Type B pancreatic cell (in vitro differentiated cells): ENCODE measurements at places on chromosomes 5 and 9.

DNA sequence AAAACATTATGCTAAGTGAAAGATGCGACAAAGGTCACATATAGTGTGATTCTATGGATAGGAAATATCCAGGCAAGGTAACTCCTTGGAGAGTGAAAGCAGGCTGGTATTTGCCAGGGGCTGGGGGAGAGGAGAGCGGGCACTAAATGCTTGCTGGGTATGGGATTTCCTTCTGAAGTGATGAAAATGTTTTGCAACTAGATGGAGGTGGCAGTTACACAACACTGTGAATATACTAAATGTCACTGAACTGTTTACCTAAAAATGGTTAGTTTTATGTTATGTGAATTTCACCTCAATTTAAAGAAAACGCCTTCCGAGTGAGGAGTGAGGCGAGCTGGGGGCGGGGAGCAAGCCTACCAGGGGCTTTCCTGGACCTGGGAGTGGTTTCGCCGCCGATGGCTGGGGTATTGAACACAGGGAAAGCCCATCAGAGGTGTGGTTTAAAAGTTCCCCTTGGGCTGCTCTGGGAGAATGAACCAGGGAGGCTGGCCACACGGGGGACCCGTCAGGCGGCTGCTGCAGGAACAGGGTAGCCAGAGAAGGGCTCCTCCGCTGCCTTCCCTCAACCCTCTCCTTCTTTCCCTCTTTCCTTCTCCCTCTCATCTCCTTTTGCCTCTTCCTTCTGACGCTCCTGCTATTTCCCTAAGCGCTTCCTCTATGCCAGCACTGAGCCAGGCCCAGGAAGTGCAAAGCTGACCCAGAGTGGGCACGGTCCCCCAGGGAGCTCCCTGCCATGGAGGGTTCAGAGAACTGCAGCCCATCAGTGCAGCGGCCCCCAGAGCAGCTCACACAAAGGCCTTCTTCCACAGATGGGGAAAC is 4.9 kb downstream of the AKNA start:
- no peak for DNase-seq

DNA sequence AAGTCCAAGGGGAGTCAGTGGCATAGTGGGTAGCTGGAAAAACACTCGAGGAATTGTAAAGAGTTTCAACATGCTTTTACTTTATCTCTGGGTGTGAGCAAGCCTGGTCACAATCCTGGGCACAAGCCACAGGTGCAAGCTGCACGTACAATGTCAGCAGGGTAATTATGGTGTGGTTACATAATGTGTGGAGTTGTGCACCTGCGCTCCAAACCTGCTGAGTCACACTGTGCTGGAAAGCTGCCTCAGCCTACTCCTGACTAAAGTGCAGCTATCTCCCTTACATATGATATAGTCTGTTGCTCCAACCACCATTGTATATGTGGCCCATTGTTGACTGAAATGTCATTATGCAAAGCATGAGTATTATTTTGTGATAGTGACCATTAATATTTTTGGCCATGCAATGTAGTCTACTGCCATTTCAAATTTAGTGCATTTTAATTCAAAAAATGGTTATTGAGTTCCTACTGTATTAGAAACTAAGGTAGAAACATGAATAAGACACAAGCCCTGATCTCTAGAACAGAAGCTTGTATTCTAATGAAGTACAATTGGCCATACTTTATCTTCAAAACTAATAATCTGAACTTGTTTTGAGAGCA is 160.9 kb upstream of the SLC30A5 start:
- no peak for DNase-seq

DNA sequence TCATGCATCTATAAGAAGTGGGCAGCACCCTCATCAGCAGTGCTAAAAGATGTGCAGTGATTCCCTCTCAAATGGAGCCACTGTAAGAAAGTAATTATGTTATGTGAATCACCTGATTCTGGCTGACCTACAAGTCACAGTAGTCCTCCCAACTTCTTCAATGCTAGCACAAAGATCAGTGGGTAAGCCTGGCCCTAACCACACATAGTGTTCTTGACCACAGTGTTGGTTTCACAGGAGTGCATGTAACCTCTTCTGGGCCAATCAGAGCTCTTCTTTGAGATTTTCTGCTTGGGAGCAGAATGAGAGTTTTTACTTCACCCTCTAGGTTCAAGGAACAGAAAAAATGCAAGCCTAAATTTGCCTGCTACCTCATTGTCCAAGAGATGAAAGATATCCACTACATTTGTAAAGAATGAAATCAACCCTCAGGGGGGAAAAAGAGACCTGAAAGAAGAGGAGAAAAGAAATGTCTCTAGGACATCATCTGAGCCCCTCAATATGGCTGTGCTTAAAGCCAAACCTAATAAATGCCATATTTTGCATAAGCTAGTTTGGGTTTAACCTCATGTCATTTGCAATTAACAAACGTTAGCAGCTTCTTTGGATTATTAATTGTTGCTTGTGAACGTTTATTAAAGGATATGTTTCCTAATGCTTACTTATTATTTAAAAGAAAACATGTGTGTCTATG is 65.3 kb upstream of the ADRB2 start:
- no peak for DNase-seq

DNA sequence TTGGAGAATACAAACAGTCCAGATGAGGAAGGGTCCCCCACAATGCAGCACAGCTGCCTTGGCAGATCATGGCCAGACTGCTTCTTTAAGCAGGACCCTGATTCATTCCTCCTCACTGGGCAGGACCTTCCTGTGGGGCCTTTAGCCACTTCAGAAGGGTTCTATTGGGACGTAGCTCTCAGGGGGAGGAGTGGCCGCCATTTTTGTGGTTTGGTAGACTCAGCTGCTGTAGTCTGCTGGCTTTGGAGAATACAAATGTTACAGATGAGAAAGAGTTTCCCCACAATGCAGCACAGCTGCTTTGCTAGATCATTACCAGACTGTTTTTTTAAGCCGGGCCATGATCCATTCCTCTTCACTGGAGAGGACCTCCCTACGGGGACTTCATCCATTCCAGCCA is 57.4 kb downstream of the TMEM38B start:
- no peak for DNase-seq

DNA sequence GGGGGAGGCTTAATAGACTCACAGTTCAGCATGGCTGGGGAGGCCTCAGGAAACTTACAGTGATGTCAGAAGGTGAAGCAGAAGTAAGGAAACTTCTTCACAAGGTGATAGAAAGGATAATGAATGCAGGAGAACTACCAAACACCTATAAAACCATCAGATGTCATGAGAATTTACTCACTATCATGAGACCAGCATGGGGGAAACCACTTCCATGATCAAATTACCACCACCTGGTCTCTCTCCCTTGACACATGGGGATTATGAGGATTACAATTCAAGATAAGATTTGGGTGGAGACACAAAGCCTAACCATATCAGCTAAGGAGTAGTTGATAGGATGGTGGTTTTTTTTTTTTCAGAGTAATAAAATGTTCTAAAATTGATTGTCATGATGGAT is 201.8 kb downstream of the CDH12 start:
- DNase-seq, result no peak

GRCh38 chr9:37682951-37683350 is 32.2 kb downstream of the FRMPD1 start:
- DNase-seq, result no peak

GRCh38 chr5:57863661-57864060 is 381.1 kb upstream of the ACTBL2 start:
- DNase-seq, result no peak

GRCh38 chr5:72938206-72938605 is 17.6 kb upstream of the FCHO2 start:
- DNase-seq, result no peak

DNA sequence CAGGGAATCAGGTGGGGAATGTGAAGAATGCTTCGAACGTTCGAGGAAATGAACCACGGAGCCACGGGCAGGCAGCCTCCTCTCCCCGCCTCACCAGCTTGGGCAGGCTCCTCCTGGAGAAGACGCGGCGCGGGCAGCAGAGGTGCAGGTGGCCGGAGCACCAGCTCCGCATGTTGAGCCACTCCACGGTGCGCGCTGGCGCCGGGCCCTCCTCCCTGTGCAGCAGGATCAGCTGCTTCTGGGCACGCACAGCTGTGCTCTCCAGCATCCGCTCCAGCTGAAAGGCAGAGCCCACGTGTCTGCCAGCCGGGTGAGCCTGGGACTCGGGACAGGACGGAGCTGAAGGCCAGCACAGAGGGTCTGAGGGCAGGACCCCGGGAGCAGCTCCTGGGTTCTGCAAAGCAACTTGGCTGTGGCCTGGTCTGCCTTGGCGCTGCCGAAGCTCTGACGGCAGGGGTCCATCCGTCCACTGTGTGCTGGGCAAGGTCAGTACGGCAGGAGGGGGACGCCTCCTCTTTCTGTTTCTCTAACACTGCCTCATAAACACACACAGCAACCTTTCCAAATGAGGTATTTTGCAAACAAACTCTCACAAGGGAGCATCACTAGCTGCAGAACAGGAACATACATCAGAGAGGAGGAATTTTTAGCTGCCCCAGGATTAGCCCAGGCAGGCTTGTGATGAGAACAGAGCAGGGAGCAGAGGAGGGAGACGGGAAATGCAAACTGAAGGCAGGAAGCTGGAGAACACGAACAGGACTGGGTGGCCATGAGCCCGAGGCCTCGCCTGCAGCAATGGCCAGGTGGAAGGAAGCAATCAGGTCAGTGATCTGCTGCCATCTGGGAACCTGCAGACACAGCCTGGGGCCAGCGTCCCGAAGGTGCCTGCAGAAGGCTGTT is 20.1 kb upstream of the NSMF start:
- DNase-seq, result no peak

- DNase-seq, result no peak
These were observed 28.2 kb downstream of the C9orf152 start for GRCh38 chr9:110179734-110180133.

DNA sequence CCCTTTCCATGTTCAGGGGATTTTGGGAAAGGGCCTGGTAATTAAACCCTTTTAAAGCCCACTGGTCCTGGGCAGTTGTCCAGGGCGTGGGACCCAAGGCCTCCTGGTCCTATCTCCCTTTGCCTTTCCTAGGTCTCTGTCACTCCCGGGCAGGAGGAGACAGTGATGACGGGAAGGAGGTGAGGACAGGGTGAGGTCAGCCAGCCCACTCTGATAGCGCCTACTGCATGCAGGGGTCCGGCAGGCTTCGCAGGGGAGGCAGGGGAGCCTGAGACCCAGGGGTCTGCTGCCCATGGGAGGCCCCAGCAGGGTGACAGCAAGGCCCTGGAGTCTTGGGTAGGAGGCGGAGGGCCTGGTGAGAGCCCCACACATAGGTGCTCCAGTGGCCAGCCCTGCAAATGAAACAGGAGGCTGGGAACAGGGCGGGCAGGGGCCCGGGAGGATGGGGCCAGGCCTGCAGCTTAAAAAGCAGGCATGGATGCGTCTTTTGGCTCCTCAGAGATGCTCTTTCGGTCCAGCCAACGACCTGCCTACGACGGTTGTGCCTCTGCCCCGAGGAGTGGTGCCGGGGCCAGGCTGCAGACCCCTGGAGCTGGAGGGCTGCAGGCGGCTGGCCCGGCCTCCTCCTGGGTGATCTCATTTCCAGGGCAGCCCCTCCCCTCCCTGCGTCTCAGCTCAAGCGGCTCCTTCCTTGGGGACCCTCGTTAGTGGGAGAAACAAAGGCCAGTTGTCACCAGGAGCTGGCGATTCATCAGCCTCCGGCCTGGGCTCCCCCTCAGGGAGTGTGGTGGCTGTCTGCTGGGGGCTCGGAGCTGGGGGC is 6.7 kb upstream of the RXRA start:
- DNase-seq, result no peak

- DNase-seq, result no peak
These were observed 9.1 kb upstream of the MAT2B start for GRCh38 chr5:163496286-163496685.

DNA sequence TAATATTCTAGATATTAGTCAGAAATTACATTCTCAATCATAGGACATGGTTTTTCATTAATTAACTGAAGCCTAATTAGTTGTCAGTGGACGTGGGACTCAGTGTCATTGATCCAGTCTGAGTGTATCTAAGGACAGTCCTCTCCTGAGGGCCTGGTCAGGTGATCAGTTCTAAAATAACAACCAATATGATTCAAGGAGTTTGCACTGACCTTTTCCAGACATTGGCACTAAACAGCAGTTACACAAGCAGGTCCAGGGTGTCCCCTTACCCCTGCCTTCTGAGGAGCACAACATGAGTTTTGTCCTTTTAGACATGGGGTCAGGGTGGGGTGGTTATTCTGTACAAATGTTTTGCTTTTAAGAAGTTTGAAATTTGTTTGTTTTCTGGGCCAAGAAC is 97.8 kb downstream of the CMYA5 start:
- DNase-seq, result no peak

GRCh38 chr5:88688984-88689667 is 193.9 kb downstream of the MEF2C start:
- DNase-seq, result no peak

GRCh38 chr5:54705994-54706653 is 188.6 kb downstream of the SNX18 start:
- DNase-seq, result no peak

- peak; percentile 84 for DNase-seq
These were observed at the start of gene FNBP1 for GRCh38 chr9:130042885-130043653. TSS of gene FNBP1 (minus strand) at chr9:130043189. CDS start at chr9:130042975, 214 bp downstream.

- no peak for DNase-seq
These were observed 347.5 kb downstream of the SEMA5A start for GRCh38 chr5:9198394-9198793.

GRCh38 chr5:73196201-73196600 is 23.2 kb downstream of the TMEM174 start:
- DNase-seq, result no peak

DNA sequence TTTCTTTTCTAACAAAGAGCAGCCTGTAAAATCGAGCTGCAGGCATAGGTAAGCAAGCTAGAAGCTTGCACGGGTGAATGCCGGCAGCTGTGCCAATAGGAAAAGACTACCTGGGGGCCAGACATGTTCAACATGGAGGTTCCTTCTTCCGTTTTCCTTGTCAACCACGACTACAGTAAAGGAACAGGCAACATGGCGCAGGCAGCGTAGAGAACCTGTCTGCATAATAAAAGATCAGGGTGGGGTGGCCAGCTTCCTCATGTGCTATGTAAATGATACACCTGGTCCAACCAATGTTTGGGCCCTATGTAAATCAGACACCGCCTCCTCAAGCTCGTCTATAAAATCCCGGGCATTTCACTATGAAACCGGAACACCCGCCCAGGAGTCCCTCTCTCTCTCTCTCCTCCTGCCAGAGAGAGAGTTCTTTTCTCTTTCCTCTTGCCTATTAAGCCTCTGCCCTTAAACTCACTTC is 103.8 kb upstream of the LIFR start:
- no peak for DNase-seq

DNA sequence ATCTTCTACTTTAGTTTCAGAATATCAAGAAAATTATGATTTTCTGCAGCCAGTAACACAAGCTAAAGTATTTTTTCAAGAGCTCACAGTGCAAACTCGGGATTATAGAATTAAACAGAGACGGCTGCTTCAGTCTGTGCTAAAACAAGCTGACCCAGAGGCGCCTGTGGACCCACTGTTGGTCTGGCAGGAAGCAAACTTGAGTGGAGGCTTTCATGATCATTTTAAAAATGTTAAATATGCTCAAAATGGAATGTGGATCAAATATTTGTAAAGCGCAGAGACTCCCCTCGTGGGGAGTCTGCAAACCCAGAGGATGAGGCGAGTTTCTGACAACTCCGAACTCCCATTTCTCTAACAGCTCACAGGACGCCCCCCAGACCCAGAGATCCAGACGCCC is 13.0 kb downstream of the ROR2 start:
- DNase-seq, result no peak
